ENCODE measurements at places on chromosomes 3 and 15. TPM values are rescaled to one million over a fixed set of nuclear protein-coding genes. Genes with fewer than 3 reads are reported as not detected.

The NPAP1 gene
- total RNA-seq = not detected

The ALAS1 gene
- total RNA-seq = 35.4 TPM

The SLC12A1 gene
- not detected for total RNA-seq

The KNSTRN gene
- 19.9 TPM for total RNA-seq

The VGLL3 gene
- 242 TPM for total RNA-seq
